Large intestine (tissue), 12 donors: ENCODE measurements at places on chromosomes 12 and 14.

DNA sequence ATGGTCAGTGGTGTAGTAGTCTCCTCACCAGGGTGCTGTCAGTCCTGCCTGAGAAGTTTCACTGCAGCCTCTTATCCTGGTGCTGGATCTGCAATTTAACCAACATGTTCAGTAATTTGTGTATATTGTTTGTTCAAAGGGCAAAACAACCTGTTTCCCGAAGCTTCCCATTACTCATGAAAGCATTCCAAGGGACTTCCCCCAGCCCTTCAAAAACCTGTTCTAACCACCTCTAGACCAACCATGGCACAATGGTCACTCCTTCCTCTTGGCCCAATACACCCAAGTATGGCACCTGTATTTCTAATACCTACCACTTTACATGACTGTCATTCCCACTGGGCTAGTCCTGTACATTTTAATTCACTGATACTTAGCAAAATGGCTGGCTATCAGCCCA, 12.1 kb downstream of the CKAP4 start:
- no peaks in the 10 kb centered on the region for H3K4me1 ChIP-seq
- no peak overlapping the region for H3K4me3 ChIP-seq
- H3K36me3 ChIP-seq = peaks cover 24% of the 10 kb centered on the region
- H3K27me3 ChIP-seq = no peaks in the 10 kb centered on the region
- no peak overlapping the region for H3K27ac ChIP-seq

GRCh38 chr14:23588884-23589598, 10.5 kb upstream of the JPH4 start:
- H3K4me3 ChIP-seq = no peak overlapping the region
- peaks cover 5% of the 10 kb centered on the region for H3K4me1 ChIP-seq
- H3K36me3 ChIP-seq = no peaks in the 10 kb centered on the region
- DNase-seq = peak; percentile 88
- no peaks in the 10 kb centered on the region for H3K27me3 ChIP-seq
- H3K27ac ChIP-seq = no peak overlapping the region

GRCh38 chr14:95275494-95275893, 44.2 kb downstream of the CLMN start:
- H3K4me3 ChIP-seq = no peak overlapping the region
- peak overlapping the region; percentile 23 for H3K27ac ChIP-seq
- peak; percentile 69 for DNase-seq
- no peaks in the 10 kb centered on the region for H3K36me3 ChIP-seq

GRCh38 chr12:131167334-131167733, 213.6 kb downstream of the ADGRD1 start:
- H3K36me3 ChIP-seq = no peaks in the 10 kb centered on the region
- no peaks in the 10 kb centered on the region for H3K4me1 ChIP-seq
- H3K27ac ChIP-seq = no peak overlapping the region
- H3K4me3 ChIP-seq = no peak overlapping the region

DNA sequence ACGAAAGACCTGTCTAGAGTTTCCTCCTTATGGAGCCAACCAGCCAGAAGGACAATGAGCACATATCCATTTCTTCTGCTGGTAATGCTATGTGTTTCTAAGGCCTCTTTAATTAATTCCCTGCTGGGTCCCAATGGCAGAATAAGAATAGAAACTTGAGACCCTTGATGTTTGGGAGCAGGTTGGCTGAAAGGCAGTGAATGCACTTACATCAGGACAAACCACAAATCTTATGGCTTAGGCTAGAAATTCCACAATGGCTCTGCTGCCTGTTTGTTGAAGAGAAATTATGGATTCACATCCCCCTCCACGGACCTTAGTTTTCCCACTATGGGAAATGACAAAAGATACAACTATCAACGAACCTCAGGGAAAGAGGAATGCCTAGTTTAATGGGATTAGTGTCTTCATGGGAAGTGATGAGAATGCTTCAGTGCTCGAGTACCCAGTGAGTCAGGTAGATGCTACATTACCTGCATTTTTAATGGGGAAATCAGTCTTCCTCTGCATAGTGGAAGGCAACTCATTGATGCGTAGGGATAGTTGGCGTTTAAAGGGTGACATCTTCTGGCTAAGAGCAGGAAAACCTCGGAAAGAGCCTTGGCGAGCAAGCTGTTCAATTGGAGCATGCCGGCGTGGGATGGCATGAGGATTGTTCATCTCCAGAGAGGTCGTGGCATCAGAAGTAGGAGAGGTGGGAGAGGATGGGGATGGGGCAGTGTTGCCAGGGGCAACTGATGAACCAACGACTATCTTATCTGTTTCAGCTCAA, 46.5 kb downstream of the PAPLN start:
- H3K4me1 ChIP-seq = no peaks in the 10 kb centered on the region
- no peaks in the 10 kb centered on the region for H3K27me3 ChIP-seq
- peaks cover 70% of the 10 kb centered on the region for H3K36me3 ChIP-seq
- DNase-seq = no peak

- peaks cover 17% of the 10 kb centered on the region for H3K36me3 ChIP-seq
- no peak for DNase-seq
- peak overlapping the region; percentile 33 for H3K27ac ChIP-seq
- no peaks in the 10 kb centered on the region for H3K27me3 ChIP-seq
Observed at GRCh38 chr12:120257041-120257821, 8.3 kb downstream of the PXN start.

- no peaks in the 10 kb centered on the region for H3K36me3 ChIP-seq
- no peak overlapping the region for H3K4me3 ChIP-seq
- DNase-seq = no peak
- H3K27ac ChIP-seq = no peak overlapping the region
- no peaks in the 10 kb centered on the region for H3K27me3 ChIP-seq
- H3K4me1 ChIP-seq = no peaks in the 10 kb centered on the region
Observed at GRCh38 chr12:82651489-82651888, 35.2 kb upstream of the TMTC2 start.

DNA sequence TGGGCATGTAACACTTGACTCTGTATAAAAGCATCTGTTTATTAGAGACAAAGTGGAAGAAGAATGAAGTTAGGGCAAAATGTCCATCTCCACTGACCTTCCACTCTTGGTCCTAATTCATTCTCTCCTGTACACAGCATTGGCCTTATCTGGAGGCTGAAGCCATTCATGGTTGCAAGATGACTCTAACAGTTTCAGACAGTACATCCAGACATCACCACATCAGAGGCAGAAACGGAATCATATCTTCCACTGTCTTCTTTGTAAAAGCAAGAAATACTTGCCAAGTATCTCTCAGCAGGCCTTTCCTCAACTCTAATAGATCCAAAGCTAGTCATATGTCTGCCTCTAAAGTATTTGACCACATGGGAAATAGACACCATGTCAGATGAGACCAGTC, 41.1 kb downstream of the PTHLH start:
- peaks cover 2% of the 10 kb centered on the region for H3K27me3 ChIP-seq
- H3K4me3 ChIP-seq = no peak overlapping the region
- no peak overlapping the region for H3K27ac ChIP-seq
- H3K4me1 ChIP-seq = no peaks in the 10 kb centered on the region
- DNase-seq = no peak

- H3K4me3 ChIP-seq = no peak overlapping the region
- peaks cover 3% of the 10 kb centered on the region for H3K27me3 ChIP-seq
- no peak overlapping the region for H3K27ac ChIP-seq
- no peaks in the 10 kb centered on the region for H3K36me3 ChIP-seq
- no peaks in the 10 kb centered on the region for H3K4me1 ChIP-seq
Observed at GRCh38 chr14:36207500-36207899, 31.0 kb upstream of the PTCSC3 start.

DNA sequence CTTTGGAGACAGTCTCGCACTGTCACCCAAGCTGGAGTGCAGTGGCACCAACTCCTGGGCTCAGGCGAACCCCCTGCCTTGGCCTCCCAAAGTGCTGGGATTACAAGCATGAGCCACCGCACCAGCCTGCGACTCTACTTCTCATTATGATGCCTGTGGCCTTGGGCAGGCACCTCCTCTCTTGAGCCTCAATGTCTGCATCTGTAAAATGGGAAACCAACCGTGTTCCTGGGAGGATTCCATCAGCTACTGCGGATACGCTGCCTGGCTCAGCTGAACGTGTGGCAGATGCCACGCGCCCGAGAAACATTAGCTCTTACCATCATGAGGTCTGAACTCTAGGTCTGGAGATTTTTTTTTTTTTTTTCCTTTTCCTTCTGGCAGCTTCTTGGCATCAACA, 5.8 kb downstream of the TESC start:
- peaks cover 10% of the 10 kb centered on the region for H3K4me1 ChIP-seq
- no peak for DNase-seq
- H3K36me3 ChIP-seq = no peaks in the 10 kb centered on the region
- peaks cover 34% of the 10 kb centered on the region for H3K27me3 ChIP-seq
- H3K4me3 ChIP-seq = no peak overlapping the region
